ENCODE measurements at places on chromosomes 12 and 14.

DNA sequence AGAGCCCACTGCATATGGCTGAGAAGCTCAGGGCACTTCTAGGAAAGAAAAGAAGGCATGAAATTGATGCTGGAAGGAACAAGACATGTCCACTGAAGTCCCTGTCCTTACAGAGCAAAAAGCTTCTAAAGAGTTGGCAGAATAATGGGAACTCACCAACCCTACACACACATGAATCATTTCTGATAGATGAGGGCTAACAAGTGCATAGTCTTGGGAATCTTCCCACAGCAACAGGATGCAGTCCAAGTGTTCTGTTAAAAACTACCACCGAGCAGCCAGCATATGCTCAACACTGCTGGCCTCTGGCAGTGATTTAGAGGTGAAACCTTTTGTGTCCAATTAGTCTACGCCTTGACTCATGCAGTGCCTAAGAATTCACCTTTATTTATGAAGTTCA is 44.8 kb downstream of the RHOJ start:
- DNase-seq: peak; percentile 23

GRCh38 chr14:34944744-34945143 is 38.0 kb upstream of the SRP54 start:
- DNase-seq: no peak

DNA sequence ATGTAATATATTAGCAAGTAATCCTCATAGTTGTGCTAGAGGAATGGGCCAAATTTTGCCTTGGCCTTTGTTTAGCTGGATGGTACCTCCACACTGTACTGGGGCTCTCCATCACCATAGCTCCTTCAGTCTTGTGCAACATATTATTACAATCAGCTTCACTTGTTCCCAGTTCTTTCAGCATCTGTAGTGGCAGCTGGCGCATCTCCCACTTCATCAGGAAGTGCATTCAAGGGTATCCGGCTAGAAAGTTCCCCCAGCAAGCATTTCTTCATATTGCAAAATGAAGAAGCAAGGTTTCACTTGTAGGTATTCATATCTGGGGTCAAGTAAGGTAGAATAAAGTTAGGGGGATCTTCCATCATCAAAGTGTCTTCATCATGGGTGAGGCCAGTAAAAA is 123.7 kb downstream of the IGF1 start:
- DNase-seq: no peak

GRCh38 chr12:20142956-20143355 is 225.4 kb upstream of the PDE3A start:
- DNase-seq: no peak

DNA sequence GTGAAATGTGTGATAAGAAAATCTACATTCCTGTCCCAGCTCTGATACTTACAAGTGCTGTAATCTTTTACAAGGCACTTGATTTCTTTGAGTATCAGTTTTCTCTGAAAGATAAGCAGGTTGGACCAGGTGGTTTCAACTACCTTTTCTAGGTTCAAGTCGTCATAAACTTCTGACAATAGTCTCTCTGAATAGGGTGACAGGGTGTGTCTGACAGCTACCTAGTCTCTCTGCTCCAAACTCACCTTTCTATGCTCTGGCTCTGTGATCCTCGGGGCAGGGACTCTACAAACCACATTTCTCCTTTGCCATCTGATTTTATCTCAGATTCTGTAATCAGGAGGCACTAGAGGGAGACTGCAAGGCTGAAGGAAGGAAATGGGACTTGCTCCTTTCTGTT is 137.7 kb upstream of the SYT1 start:
- no peak for DNase-seq

DNA sequence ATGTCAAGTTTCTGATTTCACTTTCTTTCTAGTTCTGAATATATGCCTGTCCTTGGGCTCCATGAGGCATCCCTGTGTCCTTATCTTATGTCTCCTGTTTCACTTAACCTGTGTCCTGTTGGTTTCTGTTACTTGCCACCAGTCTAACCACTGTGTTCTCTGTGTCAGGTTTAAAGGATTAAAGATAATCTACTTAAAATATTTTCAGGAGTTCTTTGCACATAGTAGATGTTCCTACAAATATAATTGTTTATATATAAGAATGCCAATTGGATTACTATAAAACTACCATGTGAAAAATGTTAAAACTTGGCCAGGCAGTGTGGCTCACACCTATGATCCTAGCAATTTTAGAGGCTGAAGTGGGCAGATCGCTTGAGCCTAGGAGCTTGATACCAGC is 406.4 kb downstream of the CCER1 start:
- DNase-seq: no peak
